HFF-Myc (cell line): ENCODE measurements at places on chromosomes 4 and X.

GRCh38 chr4:125459531-125459930 is 144.8 kb downstream of the FAT4 start:
- no peak for DNase-seq

DNA sequence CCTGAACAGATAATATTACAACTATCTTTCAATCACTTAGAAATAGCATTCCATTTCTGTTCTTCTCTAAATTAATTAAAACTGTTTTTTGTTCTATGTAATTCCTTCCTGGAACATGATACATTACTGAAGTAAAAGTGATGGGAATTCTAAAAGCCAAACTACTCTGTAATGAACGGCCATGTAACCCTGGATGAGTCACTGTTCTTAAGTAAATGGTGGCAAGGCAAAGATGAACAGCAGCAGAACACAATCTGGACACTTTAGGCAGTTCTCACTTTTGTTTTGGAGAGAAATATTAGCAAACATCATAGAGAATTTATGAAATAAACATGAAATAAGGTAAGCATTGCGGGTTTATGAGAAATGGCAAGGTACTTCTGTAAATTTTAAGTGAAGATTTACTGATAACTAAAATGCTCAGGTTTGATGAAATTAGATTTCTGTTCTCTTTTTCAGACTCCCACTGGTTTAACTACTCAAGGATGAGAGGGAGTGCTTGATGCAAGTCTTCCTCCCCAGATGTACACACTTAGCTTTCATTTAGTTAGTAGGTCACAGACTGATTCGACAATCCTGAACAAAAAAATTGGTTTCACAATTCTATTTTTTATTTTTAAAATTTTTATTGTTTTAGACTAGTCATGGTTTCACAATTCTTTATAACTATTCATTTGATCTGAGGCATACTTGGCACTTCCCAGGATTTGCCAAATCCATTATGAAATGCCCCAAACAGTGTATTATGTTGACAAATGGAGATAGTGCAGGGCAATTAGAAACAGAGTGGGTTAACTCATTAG is 964 bp upstream of the GPR82 start:
- no peak for DNase-seq

GRCh38 chrX:346034-346813 is 27.6 kb upstream of the GTPBP6 start:
- no peak for DNase-seq

DNA sequence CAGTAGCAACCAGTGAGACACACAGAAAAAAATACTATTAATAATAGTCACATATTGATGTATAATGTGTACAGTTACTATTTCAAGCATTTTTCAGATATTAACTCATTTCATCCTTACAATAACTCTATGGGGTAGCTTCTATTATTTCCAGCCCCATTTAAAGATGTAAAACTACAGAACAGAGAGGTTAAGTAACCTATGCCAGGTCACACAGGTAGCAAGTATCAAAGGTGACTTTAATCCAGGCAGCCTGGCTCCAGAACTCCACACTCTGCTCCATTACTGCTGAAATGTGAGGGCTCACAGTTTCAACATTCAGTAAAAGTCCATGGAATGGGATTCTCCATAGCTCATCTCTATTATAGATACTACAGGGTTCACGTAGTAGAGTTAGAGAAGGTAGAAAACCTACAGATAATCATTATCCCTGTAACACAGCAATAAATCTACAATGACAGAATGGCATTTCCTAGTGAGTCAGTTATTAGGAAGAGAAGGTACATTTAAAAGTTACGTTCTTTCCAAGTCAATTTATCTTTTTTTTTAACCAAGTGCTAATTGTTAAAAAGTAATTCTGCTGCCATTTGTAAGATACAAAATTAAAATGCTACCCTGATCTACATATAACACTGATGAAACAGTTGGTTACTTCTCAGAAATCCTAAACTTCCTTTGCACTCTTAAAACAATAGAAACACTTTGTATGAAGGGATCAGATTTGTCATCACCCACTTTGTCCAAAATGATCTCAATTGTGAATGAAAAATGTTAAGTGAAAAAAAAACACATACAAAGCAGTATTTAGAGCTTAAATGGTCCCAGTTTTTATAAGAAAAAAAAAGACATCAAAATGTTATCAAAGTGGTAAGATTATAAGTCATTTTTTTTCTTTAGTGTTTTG is 18.7 kb downstream of the RELL1 start:
- no peak for DNase-seq

DNA sequence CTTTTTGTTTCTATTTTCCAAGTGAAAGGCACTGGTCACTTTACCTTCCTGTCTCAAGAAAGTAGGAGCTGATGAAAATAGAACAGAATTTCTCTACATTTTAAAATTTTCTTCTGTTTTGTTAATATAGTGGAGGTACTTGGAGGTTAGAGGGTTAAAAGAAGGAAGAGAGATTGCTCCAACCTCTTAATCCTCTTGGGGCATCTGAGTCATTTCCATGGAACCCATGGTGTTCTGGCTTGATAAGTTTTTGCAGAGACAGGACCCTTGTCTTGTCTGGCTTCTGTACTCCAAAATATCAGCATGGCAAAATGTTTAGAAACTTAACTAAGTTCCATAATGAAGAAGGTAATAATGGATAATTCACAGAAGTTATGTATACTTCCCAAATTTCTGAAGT is 727.2 kb downstream of the C4orf33 start:
- no peak for DNase-seq

- no peak for DNase-seq
These were observed 7.6 kb downstream of the ZXDA start for GRCh38 chrX:57902633-57903032.

- DNase-seq, result no peak
These were observed 21.8 kb downstream of the FGD1 start for GRCh38 chrX:54473993-54474859.

DNA sequence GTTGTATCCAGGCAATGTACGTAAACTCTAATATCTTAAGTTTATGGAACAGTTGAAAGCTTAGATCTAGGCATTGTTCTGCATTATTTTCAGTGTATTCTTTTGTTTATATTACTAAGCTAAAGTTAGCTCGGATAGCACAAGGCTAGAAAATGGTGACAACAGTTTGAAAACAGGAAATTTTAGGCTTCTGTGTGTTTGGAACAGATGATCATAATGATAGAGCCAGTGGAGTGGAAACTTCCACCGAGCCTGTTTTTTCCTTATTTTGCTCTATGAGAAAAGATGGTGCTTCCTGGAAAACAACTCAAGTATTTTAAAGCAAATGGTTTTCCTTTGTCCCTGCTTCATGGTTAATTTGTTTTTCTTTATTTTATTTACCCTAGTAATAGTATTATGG is 70.8 kb downstream of the GAB1 start:
- no peak for DNase-seq

DNA sequence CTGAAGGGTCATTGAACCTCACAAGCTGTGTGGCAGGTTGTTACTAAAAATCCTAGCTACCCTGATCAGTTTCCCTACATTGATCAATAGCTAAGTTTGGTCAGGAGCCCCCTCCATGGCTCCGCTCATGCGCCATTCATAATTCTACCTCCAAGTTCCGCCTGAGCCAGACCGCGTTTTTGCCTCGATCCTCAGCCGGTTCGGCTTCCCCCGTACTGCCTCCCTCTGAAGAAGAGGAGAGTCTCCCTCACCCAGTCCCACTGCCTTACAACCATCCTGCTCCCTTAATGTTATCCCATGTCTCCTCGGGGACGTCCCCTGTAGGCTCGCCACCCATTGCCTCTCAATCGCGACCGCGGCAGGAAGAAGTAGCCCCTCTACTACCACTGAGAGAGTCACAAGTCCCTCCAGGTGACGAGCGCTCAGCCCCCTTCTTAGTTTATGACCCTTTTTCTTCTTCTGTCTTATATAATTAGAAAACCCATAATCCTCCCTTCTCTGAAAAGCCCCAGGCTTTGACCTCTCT is 158.2 kb downstream of the DEFB131A start:
- DNase-seq, result no peak

DNA sequence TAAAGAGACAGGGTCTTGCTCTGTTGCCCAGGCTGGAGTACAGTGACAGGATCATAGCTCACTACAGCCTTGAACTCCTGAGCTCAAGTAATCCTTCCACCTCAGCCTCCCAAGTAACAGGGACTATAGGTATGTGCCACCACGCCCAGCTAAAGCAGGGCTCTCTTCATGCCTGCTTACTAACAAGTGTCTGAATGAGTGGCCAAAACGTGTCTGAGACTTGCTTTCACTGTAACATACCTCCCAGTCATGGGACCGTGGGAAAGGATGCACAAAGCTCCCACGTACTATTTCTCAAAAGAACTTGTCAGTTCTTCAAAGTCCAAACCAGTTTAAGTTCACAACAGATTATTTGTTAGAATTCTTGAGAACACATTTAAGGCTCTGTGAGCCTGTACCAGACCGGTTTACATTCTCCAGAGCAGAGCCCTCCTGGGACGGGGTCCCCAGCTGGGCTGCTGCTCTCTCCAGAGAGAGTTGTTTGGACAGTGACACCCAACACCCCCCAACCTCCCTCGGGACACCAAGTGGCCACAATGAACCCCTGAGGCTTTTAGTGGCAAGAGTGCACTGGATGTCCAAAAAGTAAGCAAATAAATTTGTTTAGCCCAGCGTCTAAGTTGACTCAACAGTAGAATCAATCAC is 24.1 kb downstream of the SH3KBP1 start:
- no peak for DNase-seq

- DNase-seq, result no peak
These were observed 281.7 kb downstream of the PPP1R2C start for GRCh38 chrX:42496239-42496638.

- DNase-seq, result no peak
These were observed 269.0 kb downstream of the ADGRA3 start for GRCh38 chr4:22246847-22247246.

DNA sequence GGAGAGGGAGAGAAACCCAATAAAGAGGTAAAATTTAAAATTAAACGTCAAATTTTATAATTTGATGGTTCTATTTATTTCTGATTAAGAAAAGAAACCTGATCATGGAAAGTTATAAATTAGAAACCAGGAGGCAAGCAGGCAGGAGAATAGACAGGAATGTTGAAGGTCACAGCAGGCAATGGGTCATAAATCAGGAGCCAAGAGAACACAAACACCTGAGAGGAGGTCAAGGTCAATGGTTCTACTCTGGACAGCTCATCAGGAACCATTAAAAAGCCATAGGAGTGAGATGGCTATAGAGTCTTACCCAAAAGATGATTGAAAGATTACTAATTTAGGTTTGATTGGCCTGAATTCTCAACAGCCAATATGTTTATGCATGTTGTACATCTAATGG is 126.9 kb upstream of the HCCS start:
- DNase-seq, result no peak

DNA sequence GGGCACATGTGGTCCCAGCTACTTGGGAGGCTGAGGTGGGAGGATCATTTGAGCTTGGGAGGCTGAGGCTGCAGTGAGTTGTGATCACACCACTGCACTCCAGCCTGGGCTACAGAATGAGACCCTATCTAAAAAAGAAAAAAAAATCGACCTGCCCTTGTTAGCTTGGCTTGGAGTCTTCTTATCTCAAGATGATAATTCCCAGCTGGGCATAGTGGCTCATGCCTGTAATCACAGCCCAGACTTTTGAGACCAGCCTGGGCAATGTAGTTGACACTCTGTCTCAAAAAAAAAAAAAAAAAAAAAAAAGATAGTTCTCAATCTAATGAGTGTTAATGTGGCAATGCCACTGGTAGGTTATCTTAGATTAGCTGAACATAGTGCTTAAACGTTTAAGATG is 41.0 kb downstream of the QRFPR start:
- no peak for DNase-seq

DNA sequence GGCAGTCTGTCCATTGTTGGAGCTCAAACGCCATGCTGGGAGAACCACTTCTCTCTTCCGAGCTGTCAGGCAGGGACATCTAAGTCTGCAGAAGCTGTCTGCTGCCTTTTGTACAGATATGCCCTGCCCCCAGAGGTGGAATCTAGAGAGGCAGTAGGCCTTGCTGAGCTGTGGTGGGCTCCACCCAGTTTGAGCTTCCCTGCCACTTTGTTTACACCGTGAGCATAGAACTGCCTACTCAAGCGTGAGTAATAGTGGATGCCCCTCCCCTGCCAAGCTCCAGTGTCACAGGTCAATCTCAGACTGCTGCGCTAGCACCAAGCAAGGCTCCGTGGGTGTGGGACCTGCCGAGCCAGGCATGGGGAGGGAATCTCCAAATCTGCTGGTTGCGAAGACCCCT is 145.7 kb downstream of the VSIG4 start:
- DNase-seq, result no peak

GRCh38 chr4:55386840-55387239 is 8.9 kb upstream of the TMEM165 start:
- DNase-seq, result no peak

GRCh38 chr4:176302283-176303275 is 17.2 kb upstream of the SPCS3 start:
- peak; percentile 30 for DNase-seq

DNA sequence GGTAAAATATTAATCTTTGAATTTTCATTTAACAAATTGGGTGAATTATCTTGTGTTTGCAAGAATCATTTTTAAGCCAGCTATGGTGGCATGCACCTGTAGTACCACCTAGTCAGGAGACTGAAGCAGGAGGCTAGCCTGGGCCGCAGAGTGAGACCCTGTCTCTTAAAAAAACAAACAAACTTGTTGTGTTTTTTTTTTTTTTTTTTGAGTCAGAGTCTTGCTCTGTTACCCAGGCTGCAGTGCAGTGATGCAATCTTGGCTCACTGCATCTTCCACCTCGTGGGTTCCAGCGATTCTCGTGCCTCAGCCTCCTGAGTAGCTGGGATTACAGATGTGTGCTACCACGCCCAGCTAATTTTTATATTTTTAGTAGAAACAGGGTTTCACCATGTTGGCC is 2.2 kb downstream of the TXLNG start:
- DNase-seq, result no peak

- DNase-seq, result no peak
These were observed 30.6 kb downstream of the TBC1D9 start for GRCh38 chr4:140725556-140725955.

GRCh38 chr4:75995727-75996126 is 5.0 kb upstream of the SDAD1 start:
- DNase-seq, result peak; percentile 43

DNA sequence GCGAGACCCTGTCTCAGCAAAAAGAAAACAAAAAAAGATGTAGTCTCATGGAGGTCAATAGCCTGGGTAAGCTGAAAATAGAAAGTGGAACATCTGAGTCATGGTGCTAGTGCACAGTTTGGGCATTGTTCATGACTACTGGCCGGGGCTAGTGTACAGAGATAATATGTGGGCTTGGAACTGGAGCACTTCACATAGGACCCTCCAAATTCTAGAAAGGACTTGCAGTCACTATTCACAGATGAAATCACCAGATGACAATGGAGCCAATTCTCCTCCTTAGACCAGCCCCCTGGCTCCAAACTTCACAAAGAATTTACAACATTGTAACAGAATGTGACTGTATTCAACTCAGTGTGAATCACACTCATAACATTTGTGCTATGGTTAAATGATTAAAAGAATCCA is 367.8 kb upstream of the SLC7A11 start:
- peak; percentile 15 for DNase-seq

DNA sequence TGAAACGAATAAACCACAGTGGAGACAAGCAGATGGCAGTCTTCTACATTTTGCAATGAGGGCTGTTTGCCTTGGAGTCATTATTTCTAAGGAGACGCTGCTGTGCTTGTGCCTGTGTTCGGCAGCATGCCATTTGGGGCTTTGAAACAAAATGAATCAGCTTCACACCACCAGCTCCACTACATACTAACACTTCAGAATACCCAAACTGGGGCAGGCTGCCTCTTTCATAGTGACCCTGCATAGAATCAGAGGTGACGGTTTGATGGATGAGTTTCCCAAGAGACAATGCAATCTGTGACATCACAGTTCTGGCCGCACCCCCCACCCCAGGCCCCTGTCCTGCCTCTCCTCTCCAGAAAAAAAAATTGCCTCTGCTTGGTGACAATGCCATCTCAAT is 57.1 kb upstream of the MID1 start:
- DNase-seq, result no peak
